ENCODE measurements at places on chromosomes 3 and 15.

GRCh38 chr3:32500880-32501782, 1.5 kb downstream of the CMTM6 start:
- DNase-seq, result no peak

DNA sequence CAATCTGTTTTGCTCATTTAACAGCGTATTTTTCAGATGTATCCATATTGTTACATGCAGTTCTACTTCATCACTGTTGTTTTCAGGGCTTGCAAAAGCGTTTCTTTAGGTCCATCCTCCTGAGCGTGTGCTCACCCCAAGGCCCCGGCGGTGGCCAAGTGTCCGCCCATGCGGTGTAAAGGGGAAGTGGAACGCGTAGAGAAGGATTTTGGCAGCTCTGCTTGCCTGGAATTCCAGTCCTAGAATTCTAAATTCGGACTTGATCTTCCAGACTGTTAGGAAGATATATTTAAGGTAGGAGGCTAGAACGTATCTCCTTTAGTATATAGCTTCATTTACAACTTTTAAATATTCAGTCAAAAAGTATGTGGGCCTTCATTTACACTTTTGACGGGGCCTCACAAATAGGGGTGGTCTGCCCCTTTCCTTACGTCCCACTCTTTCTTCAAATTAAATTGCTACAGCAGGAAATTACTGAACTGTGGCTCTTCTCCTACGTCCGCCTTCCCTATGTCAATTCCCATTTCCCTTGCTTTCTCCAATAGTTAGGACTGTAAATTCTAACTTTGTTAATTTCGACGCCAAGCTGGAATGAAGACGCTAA, 609 bp upstream of the TBC1D23 start:
- peak; percentile 34 for DNase-seq

- no peak for DNase-seq
These were observed 32.0 kb upstream of the RAF1 start for GRCh38 chr3:12695916-12696315.

GRCh38 chr3:152394246-152394645, 125.5 kb downstream of the MBNL1 start:
- no peak for DNase-seq

- peak; percentile 64 for DNase-seq
These were observed 12.8 kb upstream of the CSRNP1 start for GRCh38 chr3:39166134-39166710.

DNA sequence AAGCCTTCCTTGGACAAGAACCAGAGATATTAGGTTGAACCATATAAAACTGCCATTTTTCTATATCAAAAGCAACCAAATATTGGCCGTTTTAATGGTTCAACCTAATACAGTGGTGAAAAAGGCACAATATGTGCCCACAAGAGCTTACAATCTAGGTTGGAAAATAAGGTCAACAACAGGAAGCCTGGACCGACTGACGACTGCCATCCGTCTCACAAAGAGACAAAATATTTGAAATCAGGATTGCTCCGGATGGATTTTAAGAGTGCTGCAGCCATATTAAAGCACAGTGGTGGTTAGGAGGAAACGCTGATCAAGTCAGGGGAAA, 1.4 kb downstream of the AHSG start:
- no peak for DNase-seq

DNA sequence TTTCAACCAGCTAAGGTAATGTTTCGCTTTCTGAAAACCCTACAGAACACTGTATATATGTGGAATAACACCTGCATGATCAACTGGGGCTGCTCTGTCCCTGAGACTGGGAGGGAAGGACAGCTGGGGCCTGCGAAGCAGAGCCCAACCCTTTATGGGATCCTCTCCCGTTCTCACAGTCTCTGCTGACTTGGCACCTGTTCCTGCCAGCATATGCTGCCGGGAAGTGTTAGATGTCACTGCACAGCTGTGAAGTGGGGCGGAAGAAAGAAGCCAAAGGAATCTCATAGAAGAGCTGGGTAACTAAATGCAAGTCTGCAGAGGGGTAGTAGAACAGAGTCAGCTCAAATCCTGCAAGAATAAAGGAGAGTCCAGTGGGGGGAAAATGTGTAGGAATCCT, 29.6 kb downstream of the LRRC3B start:
- no peak for DNase-seq

GRCh38 chr3:160498202-160498601, 48.6 kb upstream of the TRIM59 start:
- DNase-seq, result no peak

GRCh38 chr3:114435386-114436115, 141.7 kb downstream of the TIGIT start:
- no peak for DNase-seq

DNA sequence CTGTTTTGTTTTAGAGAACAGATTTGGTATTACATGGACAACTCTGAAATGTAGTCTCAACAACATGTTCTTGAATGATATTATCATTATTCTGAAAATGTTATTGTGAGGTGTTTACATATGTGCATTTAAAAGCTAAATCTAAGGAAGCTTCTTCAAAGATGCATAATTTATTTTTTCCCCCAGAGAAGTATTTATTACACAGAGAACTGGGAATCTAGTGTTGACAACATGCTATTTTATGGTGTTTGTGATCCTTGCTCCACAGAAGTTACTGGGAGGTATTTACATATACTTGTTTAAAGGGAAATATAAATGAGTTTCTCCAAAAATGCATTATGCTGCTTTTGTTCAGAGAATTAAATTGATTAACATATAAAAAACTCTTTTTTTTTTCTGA, 18.3 kb upstream of the TUBGCP5 start:
- no peak for DNase-seq

DNA sequence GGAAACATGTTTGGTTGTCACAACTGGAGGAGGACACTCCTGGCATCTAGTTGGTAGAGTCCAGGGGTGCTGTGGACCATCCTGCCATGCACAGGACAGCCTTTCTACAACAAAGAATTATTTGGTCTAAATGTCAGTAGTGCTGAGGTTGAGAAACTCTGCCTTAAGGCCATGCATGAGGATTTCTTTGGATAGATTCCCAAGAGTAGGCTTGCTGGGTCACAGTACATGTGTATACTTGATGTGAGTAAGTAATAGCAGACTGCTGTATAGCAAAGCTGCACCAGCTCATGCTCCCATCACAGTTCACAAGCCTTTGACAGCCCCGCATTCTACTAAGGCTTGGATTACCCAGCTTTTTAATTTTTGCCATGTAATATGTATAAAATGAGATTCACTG, 151.3 kb downstream of the MFSD1 start:
- DNase-seq, result no peak

DNA sequence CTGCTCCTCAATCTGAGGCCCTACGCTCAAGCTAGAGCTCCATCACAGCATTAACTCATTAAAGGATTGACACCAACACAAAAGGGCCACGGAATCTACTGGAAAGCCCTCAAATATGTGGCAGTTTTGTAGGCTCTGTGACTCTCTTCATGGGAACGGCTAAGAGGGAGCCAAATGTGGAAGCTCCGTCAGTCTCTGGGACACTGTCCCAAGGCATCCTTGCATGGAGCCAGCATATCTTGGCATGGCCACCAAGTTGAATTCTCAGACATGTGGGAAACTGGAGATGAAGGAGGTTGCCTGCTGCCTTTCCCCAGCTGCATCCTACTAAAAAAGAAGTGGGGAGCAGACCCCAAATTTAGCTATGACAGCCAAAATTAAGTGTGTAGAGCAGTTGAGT, 296.9 kb downstream of the NTRK3 start:
- no peak for DNase-seq

DNA sequence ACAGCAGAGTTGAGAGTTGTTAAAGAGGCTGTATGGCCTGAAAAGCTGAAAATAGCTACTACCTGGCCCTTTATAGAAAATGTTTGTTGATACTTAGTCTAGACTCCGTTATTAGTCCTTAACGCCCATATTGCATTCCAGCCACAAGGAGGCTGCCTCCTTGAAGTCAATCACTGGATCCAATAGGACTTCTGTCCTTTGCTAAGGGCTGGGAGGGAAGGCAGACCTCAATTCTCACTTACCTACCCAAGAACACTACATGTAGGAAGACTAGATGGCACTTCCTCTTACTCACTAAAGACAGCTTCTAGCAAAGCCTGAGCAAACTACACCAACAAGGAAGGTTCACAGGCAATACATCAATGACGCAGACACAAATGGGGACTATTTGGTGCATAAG, 139.5 kb upstream of the HACD2 start:
- no peak for DNase-seq

GRCh38 chr15:29890336-29891095, 68.2 kb upstream of the TJP1 start:
- no peak for DNase-seq

GRCh38 chr3:109696932-109697331, 359.6 kb upstream of the DPPA4 start:
- DNase-seq, result no peak

DNA sequence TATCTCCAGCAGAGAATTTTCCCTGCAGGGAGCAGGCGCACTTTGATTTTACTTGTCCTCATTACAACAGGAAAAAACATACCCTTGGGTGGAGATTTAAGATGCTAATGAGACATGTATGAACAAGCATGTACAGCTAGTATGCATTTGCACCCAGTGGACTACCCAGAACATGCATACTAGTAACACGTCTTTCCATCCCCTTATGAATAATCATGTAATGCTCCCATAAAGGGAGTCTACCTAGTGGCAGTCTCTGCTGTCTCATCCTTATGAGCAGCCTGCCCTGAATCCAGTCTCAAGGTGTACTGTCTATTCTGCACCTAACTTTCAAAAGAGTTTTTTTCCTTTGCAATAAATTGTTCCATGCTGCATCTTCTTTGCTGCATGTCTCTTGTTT, 1222.0 kb downstream of the ROBO1 start:
- DNase-seq, result no peak

DNA sequence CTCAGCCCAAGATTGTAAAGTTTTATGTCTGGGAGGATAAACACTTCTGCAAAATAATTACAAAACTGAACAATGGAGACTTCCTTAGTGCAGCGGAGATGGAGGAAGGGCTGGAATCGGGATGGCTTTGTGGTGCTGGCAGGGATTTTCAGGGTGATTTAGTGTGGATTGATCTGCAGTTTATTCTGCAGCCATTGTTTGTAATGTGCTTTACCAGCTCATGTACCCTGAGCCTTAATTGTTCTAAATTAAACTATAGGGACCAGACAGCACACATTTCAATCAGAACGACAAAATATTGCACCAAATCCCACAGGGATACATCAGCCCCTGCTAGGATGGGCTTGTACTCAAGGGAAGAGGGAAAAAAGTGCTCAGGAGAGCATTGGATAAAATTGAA, 103.2 kb upstream of the ONECUT1 start:
- DNase-seq, result no peak

Measured in inflammatory macrophage treated with lipopolysaccharide for 1 hour (primary cell).